Urinary bladder (tissue), 4 donors: ENCODE measurements at places on chromosomes 1 and 21.

DNA sequence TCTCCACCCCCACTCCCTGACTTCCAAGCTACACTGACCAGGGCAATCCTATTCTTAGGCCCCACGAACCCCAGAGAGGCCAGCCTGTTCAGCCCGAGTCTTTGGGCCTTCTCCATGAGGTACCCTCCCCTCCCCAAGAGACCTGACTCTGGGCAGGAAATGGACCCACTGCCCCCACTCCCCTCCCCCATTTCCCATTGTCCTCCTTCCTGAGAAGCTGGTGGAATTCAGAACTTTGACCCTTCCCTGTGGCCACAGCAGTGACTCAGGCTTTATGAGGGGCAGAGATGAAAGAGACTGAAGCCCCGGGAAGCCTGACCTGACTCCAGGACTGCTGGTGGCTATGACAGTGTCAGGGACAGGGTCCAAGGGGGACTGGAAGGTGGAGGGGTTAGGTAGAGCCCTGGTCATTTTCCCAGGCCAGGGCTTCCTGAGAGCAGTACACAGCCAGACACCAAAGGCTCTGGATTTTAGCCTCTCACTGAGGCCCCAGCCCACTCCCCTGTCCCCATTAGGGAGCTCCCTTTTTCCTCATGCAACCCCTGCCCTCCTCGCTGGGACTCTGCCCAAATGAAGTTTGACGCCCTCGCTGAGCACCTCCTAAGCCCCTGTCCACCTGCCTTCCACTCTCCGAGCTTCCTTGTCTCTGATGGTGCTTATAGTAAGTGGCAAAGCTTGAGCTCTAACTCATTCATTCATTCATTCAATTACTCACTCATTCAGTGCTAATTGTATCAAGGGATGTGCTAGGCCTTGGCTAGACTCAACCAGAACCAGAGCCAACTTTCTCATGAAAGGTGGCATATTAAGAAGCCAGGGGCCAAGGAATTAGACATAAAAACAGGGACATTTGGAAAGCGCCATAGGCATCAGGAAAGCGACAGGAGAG, 3.0 kb downstream of the CRYBG2 start:
- DNase-seq = no peak

- no peak for DNase-seq
Observed at GRCh38 chr1:195799016-195799415, 809.2 kb downstream of the KCNT2 start.

DNA sequence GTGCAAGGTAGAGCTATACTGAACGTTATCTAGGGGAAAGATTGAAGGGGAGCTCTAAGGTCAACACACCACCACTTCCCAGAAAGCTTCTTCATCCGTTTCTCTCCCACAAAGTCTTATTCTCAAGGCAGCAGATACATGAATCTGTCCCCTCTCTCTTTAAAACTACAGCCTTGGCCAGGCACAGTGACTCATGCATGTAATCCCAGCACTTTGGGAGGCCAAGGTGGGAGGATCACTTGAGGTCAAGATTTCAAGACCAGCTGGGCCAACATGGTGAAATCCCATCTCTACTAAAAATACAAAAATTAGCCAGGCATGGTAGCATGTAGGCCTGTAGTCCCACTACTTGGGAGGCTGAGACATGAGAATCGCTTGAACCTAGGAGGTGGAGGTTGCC, 8.1 kb downstream of the CYP4X1 start:
- DNase-seq = no peak

DNA sequence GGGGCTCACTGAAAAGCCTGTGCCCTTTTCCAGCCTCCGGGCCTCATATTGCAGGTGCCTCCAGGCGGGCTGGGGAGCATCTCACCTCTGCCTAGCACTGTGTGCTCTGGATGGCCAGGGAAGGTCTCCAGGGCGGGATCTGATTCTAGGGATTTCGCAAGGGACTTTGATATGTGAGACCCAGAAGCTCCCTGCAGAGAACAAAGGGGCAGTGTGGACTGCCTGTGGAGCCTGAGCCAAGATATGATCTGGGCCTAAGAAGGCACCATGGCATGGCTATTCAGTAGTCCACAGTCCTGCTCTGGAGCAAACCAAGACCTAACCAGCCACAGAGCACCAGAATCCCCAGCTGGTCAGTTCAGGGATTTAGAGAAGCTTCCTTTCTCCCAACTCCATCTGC, 157.2 kb downstream of the ST6GALNAC5 start:
- no peak for DNase-seq

DNA sequence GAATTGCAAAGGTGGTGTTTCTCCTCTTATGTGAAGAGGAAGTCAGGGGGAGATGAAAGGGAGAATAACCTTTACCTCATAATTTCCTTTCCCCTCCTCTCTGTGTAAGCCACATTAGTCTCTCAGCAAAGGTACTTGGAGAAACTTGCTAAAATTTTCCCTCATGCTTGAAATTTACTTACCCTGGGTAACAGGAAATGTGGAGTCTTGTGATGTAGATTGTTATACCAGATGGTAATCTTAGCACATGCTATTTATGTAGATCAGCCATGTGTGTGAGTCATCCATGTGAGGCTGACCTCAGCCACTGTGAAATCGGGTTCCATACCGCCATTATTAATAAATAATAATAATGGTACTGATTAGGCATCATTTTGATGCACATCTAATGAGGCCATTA, 128.4 kb downstream of the TGFB2 start:
- DNase-seq = no peak

GRCh38 chr1:177568622-177569021, 397.9 kb downstream of the BRINP2 start:
- DNase-seq = no peak

- no peak for DNase-seq
Observed at GRCh38 chr1:217889401-217889800, 258.3 kb downstream of the SPATA17 start.
